Activated CD8-positive, alpha-beta T cell treated with anti-CD3 and anti-CD28 coated beads, Interleukin-2, amount 10 ng/mL, durations not matched to agents 7 days and 5 days (primary cell): ENCODE measurements at places on chromosomes 13 and 19. TPM values are rescaled to one million over a fixed set of nuclear protein-coding genes. Genes with fewer than 3 reads are reported as not detected.

DNA sequence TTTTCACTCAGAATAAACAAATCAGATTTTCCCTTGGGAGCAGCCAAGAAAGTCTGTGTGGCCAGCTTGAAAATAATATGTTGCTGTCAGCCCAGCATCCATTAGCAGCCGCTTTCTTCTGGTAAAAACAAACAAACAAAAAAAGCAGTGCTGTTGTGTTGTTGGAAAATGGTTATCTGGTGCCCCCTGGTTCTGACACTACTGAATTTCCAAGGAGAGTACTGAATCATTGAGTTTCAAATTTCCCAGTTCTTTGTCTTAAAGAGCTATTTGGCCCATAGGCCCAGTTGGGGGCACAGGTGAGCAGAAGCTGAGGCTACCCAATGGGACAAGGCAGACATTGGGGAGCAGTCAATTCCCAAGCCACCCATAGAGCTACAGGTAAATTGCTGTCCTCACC lies 995.9 kb downstream of the UQCRFS1 start:
- no peaks in the 10 kb centered on the region for H3K27me3 ChIP-seq
- no peak overlapping the region for H3K27ac ChIP-seq
- H3K4me3 ChIP-seq, result no peak overlapping the region

GRCh38 chr13:41497436-41497835 lies 40.1 kb downstream of the RGCC start:
- no peaks in the 10 kb centered on the region for H3K27me3 ChIP-seq
- H3K4me1 ChIP-seq, result peaks cover 59% of the 10 kb centered on the region
- no peak overlapping the region for H3K4me3 ChIP-seq
- H3K27ac ChIP-seq, result no peak overlapping the region

- H3K36me3 ChIP-seq, result no peaks in the 10 kb centered on the region
- no peak overlapping the region for H3K4me3 ChIP-seq
- no peak overlapping the region for H3K27ac ChIP-seq
- peaks cover 15% of the 10 kb centered on the region for H3K27me3 ChIP-seq
- peaks cover 31% of the 10 kb centered on the region for H3K4me1 ChIP-seq
- no peak for DNase-seq
These were observed 1.6 kb downstream of the HPN start for GRCh38 chr19:35042954-35043604.

GRCh38 chr13:34749046-34749445 lies 193.0 kb upstream of the NBEA start:
- H3K4me3 ChIP-seq, result no peak overlapping the region
- H3K27ac ChIP-seq, result no peak overlapping the region
- DNase-seq, result no peak
- no peaks in the 10 kb centered on the region for H3K4me1 ChIP-seq

- peaks cover 4% of the 10 kb centered on the region for H3K27me3 ChIP-seq
- no peaks in the 10 kb centered on the region for H3K4me1 ChIP-seq
- no peak for DNase-seq
These were observed 358.6 kb downstream of the DCT start for GRCh38 chr13:94120878-94121277.

Gene GPR183
- total RNA-seq, result 5.0 TPM

Gene ACP7
- not detected for total RNA-seq
